ENCODE measurements at places on chromosomes 3 and 15. TPM values are rescaled to one million over a fixed set of nuclear protein-coding genes. Genes with fewer than 3 reads are reported as not detected.

Gene CAMK1
- total RNA-seq = 27.4 TPM

Gene CDHR4
- total RNA-seq = not detected

Gene GLDN
- under 0.01 TPM for total RNA-seq

Gene SERPINI2
- total RNA-seq = not detected

Gene ZCWPW2
- total RNA-seq = not detected

Gene USF3
- total RNA-seq = 5.7 TPM

Gene MESP1
- 1.8 TPM for total RNA-seq

Gene PRICKLE2
- total RNA-seq = 17.7 TPM
